ENCODE measurements at places on chromosomes 1 and 21.
A peak's percentile ranks its signal among the peaks of the same experiment; 100 is the strongest.

- DNase-seq, result no peak
Observed at GRCh38 chr1:19021845-19022244, 65.4 kb upstream of the IFFO2 start.

DNA sequence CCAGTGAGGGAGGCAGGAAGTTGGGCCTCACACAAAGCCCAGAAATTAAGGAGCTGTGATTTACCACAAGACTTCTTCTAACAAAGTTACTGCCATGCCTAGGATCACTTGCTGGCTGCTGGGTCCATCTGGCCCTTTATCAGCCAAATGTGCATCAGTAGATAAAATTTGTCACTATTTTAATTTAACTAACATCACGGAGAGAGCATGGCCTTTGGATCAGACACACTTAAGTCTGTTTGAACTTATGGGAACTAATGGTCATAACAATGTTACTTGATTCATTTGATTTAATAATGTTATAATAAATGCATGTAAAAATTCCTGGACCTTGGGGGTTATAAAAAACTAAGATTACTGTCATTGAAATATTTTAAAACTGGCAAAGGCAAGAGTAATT, 67.2 kb upstream of the CCDC190 start:
- DNase-seq, result no peak

DNA sequence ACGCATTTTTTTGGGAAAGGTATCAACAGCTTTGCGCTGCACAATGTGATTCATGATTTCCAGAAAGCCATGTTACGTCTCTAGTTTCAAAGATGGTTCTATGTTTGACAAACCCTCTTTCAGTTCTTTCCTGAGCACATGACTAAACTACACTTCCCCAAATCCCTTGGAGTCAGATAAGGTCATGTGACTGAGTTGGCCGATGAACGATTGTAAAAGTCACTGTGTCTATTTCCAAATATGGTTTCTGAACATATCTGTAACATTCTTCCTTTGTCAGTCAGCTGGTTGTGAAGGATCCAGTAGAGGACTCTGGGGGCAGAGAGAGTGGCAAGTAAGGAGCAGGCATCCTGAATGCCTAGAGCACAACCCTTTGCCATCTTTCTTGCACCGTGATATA, 35.4 kb downstream of the TMPRSS15 start:
- DNase-seq, result no peak

DNA sequence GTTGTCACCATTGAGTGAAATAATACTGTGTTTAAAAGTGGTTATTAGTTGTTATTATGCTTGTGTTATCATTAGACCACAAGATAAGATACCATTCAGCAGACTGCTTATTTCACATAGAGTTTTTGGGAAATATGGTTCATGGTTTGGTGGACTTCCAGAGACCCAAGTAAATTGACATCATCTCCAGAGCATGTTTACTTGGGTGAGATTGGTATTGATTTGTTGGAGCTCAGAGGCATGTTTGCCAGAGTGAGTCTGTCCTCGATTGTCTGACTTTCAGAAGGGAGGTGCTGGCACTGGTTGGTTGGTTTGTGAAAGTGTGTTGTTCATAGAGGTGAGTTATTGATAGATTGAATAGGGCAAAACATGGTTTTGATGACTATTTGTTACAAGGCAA, 291.4 kb downstream of the TGFB2 start:
- DNase-seq, result no peak

DNA sequence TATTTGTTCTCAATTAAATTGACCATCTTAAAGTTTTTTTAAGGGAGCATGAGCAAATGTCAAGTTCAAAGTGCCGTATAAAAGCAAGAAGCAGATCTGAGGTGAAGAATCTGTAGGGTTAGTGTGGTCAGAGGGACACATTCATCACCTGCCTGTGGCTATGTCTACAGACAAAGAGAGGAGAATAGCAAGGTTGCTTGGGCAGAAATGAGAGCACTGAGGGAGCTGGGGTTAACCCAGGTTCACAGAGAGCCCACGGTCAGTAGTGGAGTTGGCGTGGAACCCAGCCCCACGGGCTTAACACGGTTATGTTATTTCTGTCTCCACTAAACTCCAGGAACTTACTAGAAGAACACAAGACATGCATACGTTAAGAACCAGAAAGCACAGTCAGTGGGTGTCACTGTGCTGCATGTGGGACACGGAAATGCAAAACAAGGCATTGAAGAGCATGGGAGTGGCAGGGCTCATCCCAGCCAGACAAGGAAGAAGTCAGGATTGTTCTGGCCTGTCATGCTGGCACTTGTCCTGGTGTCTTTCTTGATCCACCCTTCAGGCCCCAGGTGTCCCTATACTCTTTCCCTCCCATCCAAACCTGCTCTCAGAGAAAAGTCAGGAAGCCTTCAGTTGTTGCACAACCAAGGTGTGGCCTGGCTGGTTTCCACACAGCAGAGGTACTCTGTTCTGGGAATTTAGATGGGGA, 95.5 kb upstream of the IVNS1ABP start:
- DNase-seq, result no peak

GRCh38 chr1:204975568-204976235, 67.3 kb upstream of the CNTN2 start:
- DNase-seq, result peak; percentile 43

DNA sequence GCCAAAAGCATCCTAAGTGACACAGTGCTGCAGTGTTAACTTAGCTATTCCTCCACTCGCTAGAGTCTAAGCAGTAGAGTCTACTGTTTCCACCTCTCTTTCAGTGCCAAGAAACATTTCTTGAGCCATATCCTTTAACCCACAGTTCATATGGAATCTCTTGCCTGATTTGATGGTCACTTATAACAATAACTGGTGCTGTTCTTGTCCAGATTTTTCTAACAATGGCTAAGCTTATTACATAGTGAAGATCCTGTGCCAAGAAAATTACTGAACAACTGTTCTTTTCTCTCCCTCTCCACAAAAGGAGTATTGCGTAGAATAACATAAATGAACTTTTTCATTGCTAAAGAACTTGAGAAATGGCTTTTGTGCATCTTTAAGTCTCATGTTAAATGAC, 121.3 kb downstream of the CDC7 start:
- DNase-seq, result no peak

DNA sequence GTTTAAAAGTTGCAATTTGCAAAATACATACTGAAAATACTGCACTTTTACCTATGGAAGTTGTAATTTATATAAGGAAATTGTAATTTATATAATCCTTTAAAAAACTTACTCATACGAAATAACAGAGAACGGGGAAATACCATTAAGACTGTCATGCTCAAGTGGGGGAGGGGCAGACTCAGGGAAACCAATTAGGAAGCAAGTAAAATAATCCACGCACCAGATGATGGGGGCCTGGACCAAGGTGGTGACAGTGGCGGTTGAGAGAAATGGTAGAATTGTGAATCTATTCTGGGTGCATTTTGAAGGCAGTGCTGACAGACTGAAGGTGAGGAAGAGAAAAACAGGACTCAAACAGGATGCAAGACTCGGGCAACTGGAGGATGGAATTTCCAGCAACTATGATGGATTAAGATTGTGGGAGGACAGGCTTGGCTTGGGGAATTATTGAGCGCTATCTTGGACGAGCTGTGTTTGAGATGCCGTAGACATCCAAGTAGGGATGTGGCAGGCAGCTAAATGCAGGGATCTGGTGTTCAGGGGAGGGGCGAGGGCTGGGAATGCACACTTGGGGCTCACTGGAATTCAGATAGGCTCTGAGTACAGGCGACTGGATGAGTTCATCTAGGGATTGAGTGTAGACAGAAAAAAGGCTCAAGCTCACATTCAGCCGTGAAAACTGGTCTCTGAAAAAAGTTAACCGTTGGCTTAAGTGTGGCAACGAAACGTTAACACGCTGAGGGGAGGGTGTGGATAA, 977 bp downstream of the LCA5L start:
- no peak for DNase-seq

DNA sequence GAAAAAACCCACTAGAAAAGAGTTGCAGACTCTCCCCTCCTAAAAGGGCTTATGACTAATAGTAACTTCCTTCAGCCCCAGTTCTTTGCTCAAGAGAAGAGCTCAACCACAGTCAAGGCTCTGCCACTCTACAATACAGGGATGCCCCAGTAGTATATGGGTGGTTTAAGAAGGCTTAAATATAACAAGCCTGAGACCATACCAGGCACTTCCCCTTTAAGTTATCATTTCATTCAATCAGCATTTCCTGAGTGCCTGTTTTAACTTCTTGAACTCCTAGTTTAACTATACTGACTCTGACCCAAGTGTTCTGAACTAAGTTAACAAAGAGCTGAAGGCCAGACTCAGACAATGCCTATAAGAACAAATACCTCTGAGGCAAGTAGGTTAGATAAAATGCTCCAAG, 19.8 kb downstream of the PRPF38A start:
- no peak for DNase-seq

- DNase-seq, result no peak
Observed at GRCh38 chr1:184158896-184159681, 107.6 kb downstream of the TSEN15 start.

- DNase-seq, result no peak
Observed at GRCh38 chr1:110408488-110408887, 994 bp upstream of the LAMTOR5 start.

GRCh38 chr1:933603-933940, 9.8 kb downstream of the SAMD11 start:
- DNase-seq, result no peak

DNA sequence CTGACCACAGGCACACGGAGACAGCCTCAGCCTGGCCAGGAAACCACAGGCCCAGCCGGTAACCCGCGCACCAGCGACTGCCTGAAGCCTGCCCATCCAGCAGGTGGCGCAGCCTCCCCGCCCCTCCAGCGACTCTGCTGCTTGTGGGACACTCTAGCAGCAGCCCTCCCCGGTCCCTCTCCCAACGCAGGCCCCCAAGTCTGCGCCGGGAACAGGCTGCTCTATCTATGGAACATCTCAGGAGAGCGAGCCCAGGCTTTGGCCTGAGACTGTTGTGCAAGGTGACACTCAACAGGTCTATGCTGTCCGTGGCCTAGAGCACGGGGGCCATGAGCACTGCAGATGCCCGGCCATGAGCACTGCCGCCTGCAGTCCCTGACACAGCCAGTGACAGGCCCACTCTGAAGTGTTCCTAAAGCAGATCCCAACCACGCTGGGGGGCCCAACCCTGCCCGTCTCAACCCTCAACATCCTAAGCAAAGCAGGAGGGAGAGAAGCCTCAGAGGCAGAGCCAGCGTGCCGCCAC, 28.4 kb downstream of the WDR4 start:
- peak; percentile 49 for DNase-seq

GRCh38 chr1:57088653-57089052, 122.8 kb upstream of the C8B start:
- DNase-seq, result no peak

DNA sequence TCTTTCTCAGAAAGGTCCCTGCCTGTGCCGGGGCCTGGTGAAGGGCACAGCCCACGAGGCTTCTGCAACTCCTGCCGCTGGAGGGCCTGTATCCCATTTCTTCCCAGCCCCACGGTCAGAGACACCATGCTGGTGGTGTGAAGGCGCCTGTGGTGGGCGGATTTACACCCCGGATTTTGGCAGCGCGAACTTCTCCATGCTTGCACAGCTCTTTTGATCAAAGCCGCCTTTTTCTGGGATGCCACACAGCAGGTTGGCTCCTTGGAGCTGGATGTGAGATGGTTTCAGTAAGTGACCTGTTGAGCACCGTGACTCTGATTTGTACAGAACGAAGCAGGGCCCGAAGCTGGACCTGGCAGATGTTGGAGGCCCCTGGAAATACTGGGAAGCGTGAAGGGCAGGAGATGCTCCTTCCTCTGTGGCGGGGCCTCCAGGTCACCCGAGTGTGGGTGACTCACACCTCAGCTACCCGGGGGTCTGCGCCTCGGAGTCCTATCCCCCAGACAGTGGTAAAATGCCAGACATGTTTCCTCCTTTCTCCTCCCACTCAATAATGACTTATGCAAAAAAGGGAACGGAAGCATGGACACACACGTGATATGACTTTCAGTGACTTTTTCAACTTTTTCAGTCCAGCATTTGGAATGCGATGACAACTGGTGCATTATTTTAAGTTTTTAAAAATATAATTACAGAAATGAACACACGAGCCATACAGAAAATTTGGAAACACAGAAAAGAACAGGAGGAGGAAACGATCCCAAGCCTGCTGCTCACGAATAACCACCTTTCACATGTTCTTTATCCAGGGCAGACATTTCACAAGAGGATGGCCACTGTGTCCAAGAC, 9.0 kb downstream of the UMODL1 start:
- DNase-seq, result no peak

GRCh38 chr1:6141592-6141991, 38.5 kb downstream of the CHD5 start:
- DNase-seq, result no peak

GRCh38 chr1:193472838-193473398, 286.5 kb upstream of the B3GALT2 start:
- DNase-seq, result no peak

- no peak for DNase-seq
Observed at GRCh38 chr1:112464501-112464900, 44.3 kb upstream of the WNT2B start.

DNA sequence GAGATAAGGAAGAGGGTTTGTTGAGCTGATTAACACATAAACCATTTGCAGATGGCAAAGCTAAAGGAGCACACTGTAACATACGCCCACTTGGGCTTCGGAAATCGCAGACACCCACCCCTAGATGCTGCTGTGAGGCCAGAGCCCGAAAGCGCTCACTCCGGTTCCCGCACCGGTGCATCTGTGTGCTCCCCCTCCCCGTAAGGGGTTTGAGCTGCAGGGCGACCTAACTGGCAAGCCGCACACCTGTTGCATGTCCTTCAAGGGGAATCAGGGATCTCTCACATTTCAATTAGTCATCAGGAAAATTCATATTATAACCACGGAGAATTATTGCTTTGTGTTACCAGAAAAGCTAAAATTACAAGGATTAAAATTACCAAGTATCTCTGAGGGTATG, 1.4 kb upstream of the CFH start:
- no peak for DNase-seq

GRCh38 chr1:18922848-18923755, 20.7 kb upstream of the ALDH4A1 start:
- no peak for DNase-seq

GRCh38 chr1:115791816-115792215, 23.3 kb upstream of the CASQ2 start:
- DNase-seq, result no peak

DNA sequence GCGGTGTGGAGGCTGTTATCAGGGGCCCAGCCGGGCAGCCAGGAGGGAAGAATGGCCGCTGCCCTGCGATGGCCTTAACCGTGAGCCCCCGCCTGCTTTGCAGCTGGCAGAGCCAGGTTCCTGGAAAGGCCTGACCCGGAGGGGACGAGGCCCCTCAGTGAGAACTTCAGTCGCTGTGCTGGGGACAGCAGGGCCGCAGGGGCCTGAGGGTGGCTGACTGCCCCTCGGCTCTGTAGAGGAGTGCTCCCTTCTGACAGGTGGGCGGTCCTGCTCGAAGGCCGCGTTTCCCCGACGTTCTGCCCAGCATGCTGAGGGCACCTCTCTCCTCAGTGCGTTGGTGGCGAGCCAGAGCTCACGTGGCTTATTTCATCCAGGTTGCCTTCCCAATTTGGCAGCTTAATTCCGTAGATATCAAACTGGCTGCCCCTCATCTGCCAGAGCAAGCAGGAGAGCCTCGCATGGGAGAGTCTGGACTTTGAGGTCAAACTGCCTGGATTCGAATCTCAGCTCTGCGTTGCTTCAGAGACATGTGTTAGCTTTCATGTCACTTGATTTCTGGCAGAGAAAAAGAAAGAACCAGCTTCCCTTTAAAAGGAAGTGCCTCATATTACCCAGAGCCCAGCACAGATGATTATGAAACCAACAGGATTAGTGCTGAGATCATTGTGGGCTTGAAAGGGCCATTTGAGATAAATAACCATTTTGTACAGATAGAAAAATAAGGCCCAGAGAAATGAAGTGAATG, 239.8 kb downstream of the SDCCAG8 start:
- DNase-seq, result no peak

GRCh38 chr1:9996624-9997582, at the start of gene RBP7:
Gene RBP7 (plus strand): TSS chr1:9997228. CDS start chr1:9997259, 31 bp downstream.
- peak; percentile 24 for DNase-seq

- DNase-seq, result no peak
Observed at GRCh38 chr1:61754545-61754944, 12.3 kb downstream of the PATJ start.
